CD4-positive, CD25-positive, alpha-beta regulatory T cell (primary cell): ENCODE measurements at places on chromosomes 12 and 14.
A peak's percentile ranks its signal among the peaks of the same experiment; 100 is the strongest.

DNA sequence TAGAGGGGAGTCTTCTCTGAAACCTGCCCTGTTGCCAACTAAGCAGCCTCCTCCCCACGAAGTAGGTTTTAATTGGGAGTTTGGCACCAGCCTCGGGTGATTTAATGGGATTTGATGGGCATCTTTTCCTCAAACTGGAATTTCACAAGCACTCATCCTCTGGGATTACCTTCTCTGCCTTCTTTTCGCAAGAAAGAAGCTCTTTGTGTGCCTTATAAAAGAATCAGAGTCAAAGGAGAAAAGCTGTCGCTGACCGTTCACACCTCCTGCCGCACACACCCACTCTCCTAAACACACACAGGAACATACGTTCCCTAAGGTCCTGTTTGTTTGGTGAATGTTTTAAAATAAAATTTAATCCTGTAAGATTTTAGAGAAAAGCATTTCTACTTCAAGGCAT is 84.0 kb downstream of the PRMT8 start:
- no peak for DNase-seq

DNA sequence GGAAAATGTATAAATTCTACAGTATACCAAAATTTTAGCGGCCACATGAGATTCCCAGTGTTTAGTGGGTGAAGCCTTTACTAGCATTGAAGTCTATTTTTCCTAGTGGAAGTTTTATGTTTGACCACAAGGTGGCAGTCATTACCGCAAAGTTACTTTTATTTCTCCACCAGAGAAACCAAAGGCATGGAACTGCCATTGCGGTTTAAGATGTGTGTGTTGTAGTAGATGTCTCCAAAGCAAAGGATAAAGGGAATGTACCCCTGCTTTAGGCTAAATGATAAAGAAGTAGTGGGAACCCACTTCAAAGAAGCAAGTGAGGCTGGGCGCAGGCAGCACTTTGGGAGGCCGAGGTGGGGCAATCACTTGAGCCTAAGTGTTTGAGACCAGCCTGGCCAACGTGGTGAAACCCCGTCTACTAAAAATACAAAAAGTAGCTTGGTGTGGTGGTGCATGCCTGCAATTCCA is 140.5 kb downstream of the PRKCH start:
- DNase-seq = peak; percentile 68

- no peak for DNase-seq
These were observed 1245.6 kb upstream of the SEL1L start for GRCh38 chr14:82779301-82779700.

DNA sequence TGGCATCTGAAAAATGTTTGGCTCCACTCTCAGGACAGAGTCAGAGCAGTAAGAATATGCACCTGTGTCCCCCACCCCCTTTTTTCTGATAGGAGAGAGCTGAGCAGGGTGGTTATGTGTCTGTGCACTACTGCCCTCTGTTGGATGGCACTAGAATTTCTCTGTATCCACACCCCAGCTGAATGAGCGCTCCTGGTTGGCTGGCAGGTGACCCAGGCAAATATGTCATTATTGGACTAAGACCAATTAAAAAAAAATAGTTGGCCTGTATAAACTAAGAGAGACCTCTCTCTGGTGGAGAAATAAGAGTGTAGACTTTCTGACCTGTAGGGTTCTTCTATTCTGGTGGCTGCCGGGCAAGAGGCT is 107.0 kb downstream of the PTCSC3 start:
- peak; percentile 4 for DNase-seq

- peak; percentile 41 for DNase-seq
These were observed 5.3 kb upstream of the UBC start for GRCh38 chr12:124919521-124920352.

- no peak for DNase-seq
These were observed 44.9 kb downstream of the SYNE2 start for GRCh38 chr14:63897721-63898163.

GRCh38 chr14:63761351-63762117 is 33.7 kb upstream of the SGPP1 start:
- DNase-seq = no peak

GRCh38 chr12:57983146-57983857 is 41.9 kb downstream of the ATP23 start:
- no peak for DNase-seq

DNA sequence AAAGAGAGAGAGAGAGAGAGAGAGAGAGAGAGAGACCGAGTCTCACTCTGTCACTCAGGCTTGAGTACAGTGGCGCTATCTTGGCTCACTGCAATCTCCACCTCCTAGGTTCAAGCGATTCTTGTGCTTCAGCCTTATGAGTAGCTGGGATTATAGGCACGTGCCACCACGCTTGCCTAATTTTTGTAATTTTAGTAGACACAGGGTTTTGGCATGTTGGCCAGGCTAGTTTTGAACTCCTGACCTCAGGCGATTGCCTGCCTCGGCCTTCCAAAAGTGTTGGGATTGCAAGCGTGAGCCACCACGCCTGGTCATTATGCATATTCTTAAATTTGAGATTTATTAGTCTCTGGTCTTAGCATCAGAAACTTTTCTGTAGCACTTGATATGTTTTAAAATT is 317.9 kb upstream of the ATP2B1 start:
- DNase-seq = no peak

GRCh38 chr14:26191671-26192070 is 406.2 kb downstream of the NOVA1 start:
- no peak for DNase-seq

GRCh38 chr14:53501361-53502211 is 348.5 kb upstream of the DDHD1 start:
- no peak for DNase-seq

- no peak for DNase-seq
These were observed 120.1 kb downstream of the SMOC1 start for GRCh38 chr14:69999261-69999674.

- peak; percentile 21 for DNase-seq
These were observed 7.1 kb downstream of the MAP3K12 start for GRCh38 chr12:53492188-53492587.

DNA sequence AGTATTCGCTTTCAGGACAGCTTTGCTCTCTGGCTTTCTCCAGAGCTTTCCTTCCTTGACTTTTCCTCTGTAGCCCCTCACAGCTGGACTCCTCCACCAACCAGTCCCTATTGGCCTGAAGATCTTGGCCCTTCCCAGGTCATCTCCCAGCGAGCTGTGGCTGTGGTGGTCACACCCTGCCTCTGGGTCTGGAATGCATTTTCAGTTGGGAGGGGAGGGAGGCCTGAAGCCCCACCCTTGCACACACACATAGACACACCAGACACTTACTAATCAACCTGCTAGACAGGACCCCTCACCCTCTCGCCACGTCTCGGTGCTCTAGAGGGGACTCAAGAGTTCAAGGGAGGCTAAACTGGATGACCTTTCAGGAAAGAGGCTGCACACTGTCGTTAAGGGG is 13.9 kb downstream of the JDP2 start:
- DNase-seq = no peak

DNA sequence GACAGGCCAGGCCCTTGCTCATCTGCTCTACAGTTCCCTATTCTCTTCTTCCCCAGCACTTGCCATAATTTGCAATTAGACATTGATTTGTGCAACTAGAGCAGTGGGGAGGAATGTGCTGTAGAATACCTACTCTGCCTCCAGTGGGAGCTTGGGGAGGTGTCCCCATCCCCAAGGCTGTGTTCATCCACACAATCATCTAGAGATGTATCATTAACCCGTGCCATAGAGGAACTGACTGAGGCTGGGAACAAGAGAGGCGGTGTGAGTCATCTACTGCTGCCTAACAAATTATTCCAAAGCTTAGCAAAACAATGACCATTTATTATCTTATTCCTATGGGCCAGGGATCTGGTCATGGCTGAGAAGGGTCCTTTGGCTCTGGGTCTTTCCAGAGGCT is 5.1 kb upstream of the OTUB2 start:
- DNase-seq = no peak

GRCh38 chr14:102362084-102362483 is 606 bp downstream of the CINP start:
- no peak for DNase-seq

DNA sequence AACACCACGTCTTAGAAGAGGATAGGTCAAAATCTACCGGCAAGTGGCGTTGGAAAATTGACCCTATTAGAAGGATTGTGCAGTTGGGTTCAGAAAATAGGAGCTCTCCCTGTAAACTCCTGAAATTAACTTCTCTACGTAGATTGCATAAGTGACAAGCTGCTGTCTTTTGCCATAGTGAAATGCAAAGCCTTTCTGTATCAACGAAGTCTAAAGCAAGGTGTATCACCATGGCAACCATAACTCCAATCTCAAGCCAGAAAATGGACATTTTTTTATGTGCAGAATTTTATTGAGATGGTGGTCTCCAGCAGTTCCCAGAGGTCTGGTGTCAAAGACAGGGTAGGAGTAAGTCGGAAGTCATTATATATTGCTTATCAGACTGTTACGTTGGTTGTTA is 367.7 kb upstream of the NOVA1 start:
- DNase-seq = no peak

DNA sequence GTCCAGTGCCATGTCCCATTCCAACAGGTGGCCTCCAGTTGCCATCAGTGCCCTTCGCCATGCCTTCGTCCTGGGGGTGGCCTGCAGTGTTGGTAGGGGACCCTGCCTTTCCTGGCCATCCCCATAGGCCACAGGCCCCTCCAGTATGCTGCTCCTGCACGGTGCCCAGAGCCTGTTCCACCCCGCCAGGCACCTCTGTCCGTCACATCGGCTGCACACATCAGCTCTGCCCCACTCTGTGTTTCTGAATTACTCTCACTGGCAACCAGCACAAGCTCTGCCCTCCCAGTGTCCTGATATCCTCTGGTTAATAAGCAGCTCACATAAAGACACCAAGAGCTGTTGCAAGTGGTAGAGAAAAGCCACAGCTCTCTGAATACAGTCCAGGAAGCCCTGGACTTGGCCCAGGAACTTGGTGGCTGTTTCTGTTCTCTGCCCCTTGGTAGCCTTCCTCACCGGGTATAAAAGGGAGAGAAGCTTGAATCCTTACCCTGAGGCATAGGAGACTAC is 31.3 kb upstream of the ATP2A2 start:
- DNase-seq = no peak

DNA sequence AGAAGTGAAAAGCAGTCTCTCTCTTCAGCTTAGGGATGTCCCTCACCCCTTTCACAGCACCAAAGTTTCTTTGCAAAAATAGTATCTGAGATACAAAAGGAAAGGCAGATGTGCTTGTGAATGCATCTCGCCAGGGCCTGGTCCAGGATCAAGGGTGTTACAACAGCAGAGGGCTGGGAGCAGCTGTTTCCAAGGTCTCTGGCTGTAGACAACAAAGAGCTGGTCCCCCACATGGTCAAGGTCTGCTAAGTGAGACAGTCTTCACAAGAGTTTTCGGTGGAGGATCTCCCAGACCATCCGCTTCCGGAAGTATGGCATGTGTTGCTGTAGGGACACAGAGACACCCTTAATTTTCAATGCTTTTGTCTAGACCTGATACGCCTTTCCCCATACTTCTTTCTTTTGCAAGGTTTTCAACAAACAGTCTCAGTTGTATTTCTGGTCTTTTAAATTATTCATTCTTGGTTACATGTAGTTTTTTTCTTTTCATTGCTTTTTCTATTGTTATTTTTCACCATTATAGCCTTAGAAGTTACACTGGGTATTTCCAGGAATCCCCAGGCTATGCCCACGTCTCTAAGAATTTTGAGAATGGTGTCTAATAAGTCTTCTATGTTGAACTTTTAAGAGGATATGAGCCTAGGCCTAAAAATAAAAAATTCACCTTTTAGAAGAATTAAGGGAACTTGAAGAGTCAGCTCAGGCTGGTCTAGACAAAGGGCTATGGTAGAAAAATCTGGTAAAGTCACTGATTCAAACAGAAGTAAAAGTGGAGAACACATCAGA is 41.0 kb upstream of the COL2A1 start:
- DNase-seq = no peak

DNA sequence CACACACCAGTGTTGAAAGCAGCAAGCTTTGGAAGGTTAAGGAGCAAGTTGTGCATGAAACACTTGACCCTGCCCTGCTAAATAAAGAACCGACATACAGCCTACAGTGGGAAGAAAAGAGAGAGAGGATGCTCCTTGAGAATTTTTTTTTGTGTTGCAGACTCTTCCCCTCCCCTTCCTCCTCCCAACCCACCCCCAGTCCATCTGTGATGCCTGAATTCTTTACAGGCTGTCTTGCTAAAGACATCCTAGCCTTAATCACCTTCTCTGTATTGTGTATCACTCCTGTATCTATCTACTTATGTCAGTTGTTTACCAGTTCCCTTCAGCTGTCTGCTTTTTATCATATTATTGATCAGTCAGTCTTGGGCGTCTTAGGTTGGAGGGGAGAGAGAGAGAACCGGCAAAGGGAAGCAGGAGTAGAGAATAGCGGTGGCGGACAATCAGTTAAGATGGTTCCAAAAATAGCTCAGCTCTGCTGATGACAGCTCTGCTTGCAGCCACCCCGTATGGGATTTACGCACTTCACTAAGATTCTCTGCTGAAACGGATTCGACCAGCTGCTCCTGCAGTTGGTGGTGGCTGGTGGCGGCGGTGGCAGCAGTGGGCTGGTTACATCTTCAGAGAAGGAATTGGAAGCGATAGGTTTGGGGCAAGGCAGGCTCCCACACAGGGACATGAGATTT is 664.7 kb downstream of the NRXN3 start:
- no peak for DNase-seq

DNA sequence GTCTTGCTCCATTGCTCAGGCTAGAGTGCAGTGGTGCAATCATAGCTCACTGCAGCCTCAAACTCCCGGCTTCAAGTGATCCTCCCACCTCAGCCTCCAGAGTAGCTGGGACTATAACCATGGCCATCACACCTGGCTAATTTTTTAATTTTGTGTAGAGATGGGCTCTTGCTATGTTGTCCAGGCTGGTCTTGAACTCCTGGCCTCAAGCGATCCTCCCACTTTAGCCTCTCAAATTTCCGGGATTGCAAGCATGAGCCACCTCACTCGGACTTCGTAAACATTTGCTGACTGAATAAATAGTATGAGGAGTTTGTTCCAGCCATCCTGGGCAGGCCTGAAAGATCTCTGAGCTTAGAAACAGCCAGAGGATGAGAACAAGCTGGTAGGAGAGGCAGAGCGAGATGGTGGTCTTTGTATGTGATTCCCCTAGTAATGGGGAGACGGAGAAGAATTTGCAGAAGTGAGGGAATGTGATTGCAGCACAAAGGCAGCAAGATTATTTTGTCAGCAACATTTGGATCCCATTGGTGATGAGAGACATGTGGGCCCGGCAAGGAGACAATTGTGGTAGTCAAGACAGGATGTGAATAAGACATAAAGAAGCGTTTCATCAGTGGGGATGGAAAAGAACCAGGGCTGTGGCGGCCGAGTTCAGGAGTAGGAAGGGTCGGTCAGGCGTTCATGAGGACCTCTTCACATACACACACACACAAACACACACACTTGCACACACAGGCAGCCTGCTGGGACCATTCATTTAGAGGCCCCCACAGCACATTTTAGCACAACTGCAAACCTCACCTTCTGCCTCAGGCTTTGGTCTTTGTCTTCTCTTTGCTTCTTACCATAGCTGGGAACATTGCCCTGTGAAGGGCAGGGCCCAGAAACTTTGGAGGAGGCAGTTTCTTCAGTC is 155.5 kb downstream of the ZFP36L1 start:
- no peak for DNase-seq
